ENCODE measurements at places on chromosomes 7 and 10. TPM values are rescaled to one million over a fixed set of nuclear protein-coding genes. Genes with fewer than 3 reads are reported as not detected.
A peak's percentile ranks its signal among the peaks of the same experiment; 100 is the strongest.

- DNase-seq, result peak; percentile 92
Measured at GRCh38 chr10:91220194-91220953, at the start of gene PCGF5. TSS of gene PCGF5 (plus strand) at chr10:91220663. CDS start at chr10:91222872, 2,209 bp downstream.

The SPDYE9 gene
- total RNA-seq, result not detected

GRCh38 chr10:98924526-98924925 lies 311.1 kb downstream of the HPSE2 start:
- no peak for DNase-seq

DNA sequence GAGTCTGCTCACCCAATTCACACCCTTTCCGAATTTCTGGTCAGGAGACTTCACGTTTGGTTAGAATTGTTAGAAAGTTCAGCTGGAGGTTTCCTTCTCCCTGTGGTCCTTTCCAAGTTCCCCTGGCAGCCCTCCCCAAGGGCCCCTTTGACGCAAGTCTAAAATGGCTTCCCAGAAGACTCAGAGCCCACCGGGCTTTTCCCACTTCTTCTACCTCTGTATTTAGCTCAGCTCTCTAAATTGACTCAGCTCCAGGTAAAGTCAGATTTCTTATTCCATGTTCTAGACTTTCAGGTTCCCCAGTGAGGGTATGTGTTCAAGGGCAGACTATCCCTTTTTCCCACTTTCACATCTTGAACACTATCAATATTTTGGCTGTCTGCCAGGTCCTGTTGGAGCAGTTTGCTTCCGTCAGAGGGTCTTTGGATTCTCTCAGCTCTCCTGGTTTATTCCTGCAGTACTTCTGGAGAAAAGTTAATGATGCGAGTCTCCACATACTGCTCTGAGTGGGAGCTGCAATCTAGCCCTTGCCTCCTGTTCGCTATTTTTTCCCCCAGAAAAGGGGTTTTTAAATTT lies 53.1 kb upstream of the ZNF273 start:
- no peak for DNase-seq

DNA sequence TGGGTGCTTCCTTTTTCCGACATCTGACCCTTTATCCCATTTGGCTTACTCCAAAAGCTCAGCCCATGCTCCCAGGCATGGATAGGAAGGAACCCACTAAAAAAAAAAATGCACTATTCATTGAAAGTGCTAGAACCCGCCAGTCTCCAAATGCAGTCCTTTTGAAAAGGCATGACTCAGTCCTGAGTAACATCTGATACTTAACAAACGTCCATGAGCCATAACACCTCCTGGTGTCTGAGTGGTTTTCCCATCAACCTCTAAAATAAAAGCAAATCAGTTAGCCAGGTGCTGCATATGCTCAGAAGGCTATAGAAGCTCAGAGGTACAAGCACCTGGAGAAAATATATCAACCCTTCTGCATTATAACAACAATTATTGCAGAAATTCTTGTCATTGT lies 45.0 kb upstream of the CACUL1 start:
- DNase-seq, result no peak

DNA sequence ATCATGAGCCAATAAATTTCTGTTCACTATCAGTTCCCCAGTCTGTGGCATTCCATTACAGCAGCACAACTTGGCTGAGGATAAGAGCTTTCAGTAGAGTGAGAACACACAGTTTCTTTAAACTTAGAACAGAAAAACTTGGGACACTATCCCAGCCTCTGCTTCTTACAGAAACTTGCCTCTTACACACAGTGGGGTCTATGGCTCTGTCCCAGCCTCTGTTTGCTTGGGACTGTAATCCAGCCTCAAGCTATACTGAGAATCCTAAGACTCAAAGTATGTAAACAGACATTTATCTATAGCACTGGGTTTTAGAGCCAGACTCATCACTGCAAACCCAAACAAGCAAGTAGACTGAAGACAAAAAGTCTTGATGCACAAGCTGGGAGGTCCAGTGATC lies 355.8 kb upstream of the VSTM2A start:
- no peak for DNase-seq

GRCh38 chr7:94003446-94004023 lies 620 bp downstream of the BET1 start:
- DNase-seq, result peak; percentile 12

DNA sequence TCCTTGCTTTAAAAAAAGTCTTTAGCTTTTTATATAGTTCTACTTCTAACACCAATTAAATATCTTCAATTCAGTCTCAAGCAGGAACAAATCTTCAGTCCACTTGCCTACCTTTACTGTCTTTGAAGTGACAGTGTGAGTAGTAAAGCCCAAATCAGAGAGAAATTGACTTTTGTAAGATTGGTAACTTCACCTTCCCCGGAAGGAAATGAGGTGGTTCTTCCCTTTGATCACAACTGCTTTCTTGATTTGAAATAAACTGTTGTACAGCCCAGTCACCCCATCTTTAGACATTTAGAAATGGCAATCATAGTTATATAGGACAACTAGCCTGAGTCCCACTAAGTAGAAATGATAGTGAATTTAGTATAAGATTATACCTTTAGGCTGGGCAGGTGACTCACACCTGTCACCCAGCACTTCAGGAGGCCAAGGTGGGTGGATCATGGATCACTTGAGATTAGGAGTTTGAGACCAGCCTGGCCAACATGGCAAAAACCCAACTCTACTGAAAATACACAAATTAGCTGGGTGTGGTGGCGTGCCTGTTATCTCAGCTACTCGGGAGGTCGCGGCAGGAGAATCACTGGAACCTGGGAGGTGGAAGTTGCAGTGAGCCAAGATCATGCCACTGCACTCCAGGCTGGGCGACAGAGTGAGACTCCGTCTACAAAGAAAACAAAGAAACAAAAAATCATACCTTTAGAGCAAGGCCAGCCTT lies 4.7 kb downstream of the FAS start:
- no peak for DNase-seq

GRCh38 chr10:7407368-7408290 lies 3.2 kb downstream of the SFMBT2 start:
- peak; percentile 55 for DNase-seq

The IDI1 gene
- 39.0 TPM for total RNA-seq

- DNase-seq, result no peak
Measured at GRCh38 chr7:151833213-151833651, 43.7 kb downstream of the PRKAG2 start.

DNA sequence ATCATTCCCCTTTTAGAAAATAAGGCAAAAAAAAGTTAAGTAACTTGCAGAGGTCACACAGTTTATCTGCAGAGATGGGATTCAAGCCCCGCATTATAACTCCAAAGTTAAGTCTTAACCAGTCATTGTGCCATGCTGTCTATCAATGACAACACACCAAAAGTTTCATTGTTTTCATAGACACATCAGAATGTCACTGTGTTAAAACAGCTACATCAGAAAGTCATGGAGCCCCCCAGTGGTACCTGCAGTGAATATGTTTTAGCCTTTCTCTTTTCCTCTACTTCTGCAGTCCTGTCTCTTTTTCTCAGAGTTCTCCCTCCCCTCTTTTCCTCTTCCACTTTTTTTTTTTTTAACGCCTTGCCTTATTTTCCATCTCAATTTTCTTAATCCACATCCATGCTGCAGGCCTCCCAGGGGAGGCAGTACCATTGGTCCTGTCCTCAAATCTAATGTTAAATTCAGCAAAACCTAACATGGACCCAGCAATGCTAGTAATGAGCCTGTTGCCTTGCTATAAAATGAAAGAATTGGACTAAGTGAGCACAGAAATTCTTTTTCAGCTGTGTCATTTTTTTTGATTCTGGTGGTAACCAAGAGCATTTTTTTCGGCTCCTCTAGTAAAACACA lies 3.8 kb upstream of the NRCAM start:
- DNase-seq, result peak; percentile 34

DNA sequence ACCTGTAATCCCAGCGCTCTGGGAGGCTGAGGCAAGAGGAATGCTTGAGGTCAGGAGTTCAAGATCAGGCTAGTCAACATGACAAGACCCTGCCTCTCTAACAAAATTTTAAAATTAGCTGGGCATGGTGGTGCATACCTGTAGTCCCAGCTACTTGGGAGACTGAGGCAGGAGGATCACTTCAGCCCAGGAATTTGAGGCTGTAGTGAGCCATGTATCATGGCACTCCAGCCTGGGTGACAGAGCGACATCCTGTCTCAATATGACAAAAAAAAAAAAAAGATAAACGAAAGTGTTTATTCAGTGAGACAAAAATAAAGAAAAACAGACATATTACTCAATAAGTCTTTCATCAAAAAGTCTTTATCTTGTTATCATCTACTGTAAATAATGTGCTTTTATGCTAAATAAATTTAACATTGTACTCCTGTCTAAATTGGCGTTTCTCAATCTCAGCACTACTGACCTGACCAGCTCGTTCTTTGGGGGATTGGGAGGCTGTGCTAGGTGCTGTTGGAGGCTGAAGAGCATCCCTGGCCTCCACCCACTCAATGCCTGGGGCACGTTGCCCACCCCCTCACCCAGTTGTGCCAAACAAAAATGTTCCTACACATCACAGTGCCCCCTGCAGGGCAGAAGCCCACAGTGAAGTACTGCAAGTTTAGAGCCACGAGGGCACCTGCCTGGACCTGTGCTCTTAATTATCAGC lies 57.7 kb downstream of the NCAPG2 start:
- DNase-seq, result no peak

The NAT16 gene
- total RNA-seq, result 1.4 TPM

GRCh38 chr7:40213856-40214255 lies 79.1 kb downstream of the SUGCT start:
- no peak for DNase-seq

- no peak for DNase-seq
Measured at GRCh38 chr10:23534761-23535160, 95.9 kb downstream of the OTUD1 start.

The LBX1 gene
- total RNA-seq, result not detected

The CYP2C9 gene
- not detected for total RNA-seq

GRCh38 chr7:127226685-127227374 lies 25.9 kb downstream of the GRM8 start:
- DNase-seq, result no peak

- DNase-seq, result peak; percentile 72
Measured at GRCh38 chr7:106752367-106752766, 91.4 kb upstream of the CCDC71L start.

GRCh38 chr10:131865223-131865917 lies 35.4 kb upstream of the PPP2R2D start:
- no peak for DNase-seq
